Hepatocyte (in vitro differentiated cells): ENCODE measurements at places on chromosomes 6 and 20.
A peak's percentile ranks its signal among the peaks of the same experiment; 100 is the strongest.

DNA sequence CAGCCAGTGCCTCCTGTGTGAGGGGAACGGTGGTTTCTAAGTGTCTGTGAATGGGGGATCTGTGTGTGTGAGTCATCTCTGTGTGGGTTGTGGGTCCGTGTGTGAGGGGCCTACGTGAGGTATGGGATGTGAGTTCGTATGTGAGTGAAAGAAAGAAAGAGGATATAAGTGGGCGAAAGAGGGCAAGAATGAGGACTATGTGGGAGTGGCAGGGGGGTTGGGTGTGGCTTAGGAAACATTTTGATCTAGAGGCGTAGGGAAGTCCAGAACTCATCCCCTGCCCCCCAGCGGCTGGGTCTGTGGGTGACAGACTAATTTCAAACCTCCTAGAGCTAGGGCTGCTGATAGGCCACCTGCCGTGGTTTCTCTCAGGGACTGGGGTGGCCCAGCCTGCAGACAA lies 35.5 kb downstream of the DHX35 start:
- DNase-seq = no peak

DNA sequence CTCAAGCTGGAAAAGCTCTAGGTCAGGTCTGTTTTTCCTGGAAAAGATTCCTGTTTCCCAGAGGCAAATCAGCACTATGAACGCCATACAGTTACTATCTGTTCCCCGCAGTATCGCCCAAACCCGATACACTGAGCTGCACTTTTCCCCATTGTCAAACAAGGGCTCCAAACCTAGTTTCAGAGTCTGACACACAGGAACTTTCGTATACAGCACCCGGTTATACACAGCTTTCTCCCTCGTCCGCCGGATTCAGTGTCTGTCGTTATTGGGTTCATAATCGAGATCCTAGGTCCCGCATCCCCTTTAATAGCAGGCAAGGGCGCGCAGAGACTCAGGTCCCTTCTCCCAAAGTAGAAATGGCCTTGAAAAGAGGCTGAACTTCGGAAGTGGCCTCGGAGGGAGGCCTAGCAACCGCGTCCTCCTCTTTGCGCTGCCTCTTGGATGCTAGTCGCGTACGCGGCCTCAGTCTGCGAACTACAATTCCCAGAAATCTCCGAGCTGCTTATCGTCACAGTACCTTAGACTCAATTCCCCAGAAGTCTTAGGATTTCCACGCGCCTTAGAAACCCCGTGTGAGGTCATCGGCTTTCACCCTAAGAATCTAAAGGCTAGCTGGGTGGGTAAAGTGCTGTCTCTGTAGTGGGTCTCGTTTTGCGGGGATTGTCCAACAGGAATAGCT lies 34.2 kb downstream of the ZNF391 start:
- no peak for DNase-seq

- no peak for DNase-seq
These were observed 465.9 kb upstream of the ARID1B start for GRCh38 chr6:156311291-156311690.

DNA sequence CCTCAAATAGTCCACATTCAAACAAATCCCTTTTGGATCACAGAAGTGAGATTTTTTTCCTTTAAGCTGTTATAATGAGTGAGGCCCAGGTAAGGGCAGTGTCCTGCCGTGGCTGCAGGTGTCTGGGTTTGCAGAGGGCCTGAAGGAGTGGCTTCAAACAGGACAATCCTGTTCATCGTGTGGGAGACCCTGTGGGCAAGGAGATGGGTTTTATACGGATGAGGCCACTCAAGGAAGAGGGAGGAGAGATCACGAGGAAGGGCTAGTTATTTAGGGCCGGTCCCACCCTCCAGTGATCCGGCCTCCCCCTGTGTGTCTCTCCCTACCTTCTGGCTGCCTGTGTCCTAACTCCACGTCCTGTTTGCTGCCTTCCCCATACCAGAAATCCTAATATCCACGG lies 33.8 kb downstream of the PPP1R14C start:
- DNase-seq = no peak

DNA sequence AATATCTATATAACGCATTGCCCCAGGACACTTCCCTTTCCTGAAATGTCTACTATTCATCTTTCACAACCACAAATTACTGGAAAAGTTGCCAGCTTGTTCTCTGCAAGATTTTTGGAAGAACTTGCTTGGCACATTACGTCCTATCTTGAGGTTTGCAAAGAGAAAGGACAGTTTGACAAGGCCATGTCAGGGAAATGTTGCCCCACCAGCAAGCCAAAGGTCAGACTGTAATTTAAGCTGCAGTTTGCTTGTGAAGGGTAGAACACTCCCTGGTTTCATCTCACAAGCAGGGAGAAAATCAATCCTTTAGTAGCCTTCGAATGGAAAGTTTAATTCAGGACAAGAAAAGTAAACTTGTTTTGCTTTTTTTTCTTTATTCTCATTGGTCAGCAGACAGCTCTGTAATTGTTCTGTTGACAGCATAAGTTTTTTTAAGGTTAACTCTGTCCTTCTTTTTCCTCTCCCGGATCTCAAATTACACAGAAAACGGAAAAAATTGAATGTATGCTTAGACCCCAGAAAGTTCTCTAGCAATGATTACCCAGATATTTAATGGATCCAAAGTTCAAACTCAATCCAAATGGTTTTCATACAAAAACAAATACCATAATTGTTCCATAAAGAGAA lies 541.8 kb upstream of the NRSN1 start:
- no peak for DNase-seq

DNA sequence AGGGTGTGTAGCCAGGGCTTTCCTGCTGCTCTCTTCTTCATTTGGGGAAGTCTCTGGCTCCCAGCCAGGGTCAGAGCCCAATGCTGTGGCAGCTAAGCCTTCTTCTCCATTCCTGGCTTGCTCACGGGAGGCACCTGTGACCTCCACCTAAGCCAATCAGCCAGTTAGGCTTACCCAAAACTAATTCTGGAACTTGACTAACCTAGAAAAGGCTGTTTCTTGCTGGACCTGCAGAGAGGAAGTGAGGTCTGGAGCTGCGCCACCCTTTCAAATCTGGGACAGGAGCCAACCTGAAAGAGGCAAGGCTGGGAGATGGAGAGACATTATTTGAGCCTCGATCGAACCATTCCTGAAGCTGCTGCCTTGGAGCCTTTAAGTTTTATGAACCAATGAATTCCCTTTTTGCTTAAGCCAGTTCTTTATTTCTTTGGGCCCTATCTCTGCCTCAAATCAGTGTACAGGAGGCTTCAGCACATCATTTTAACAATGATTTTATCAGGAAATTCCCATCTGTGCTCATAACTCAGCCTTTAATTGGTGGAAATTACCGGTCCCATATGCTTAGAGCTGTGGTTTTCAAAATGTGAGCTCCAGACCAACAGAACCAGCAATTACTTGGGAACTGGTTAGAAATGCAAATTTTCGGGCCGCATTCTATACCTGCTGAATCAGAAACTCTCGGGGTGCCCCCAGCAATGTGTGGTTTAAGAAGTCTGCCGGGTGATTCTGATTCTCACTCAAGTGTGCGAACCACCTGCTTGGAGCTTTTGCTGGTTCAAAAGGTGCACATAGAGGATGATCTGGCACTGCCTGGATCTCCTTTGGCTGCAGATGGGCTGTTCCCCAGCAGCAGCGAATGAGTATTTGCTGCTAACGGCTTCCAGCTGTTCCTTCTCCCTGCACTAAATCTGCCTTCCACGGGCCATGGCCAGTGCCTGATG lies 97.4 kb upstream of the RNF24 start:
- no peak for DNase-seq

DNA sequence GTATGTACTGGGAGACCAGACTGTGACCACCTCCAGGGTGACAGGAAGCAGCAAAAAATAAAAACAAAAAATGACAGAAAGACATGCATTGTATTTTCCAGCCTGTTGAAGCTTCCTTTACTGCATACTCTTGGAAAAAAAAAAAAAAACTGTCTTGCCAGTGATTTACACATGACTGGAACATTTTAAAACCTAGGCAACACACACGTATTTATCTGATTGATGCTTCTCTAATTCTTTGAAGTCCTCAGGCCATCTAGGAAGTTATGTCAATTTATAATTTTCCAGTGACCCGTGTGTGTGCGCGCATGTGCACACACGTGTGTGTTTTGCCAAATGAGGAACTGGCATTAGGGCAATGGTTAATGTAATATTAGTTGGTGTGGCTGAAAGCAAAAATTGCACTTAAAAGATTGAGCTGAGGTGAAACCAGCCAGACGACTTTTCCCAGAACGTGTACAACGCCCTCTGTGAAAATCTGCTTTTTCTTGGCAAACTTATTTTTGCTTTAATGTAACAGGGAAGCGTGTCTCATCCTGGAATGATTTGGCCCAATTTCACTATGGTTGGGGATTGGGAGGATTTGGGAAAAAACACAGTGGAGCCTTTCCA lies 315.2 kb downstream of the TFAP2A start:
- no peak for DNase-seq

GRCh38 chr20:3996399-3996798 lies 19.0 kb downstream of the RNF24 start:
- no peak for DNase-seq

DNA sequence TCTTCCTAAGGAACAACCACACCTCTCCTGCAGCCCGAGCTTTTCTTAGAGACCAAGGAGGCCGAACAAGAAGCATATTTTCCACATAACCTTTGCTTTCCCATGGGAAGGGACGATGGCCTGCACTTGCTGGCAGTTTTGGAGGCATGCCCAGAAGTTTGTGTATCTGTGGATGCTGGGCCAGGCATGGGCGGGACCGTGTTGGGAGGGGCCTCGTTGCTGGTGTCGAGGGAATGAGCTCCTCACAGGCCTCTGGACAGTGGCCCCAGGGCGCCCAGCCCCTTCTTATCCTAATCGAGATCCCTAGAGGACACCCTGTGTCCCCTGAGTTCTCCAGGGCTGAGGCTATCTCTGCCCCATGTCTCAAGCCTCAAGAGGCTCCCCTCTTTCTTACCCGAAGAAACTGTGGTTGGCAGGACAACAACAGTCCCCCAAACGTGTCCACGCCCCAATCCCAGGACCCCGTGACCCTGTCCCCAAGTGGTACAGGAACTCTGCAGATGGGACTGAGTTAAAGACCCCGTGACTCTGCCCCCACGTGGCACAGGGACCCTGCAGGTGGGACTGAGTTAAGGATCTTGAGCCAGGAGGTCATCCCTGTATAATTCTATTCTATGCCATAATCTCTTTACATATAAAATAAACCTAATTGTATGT lies 99.5 kb upstream of the BHLHE23 start:
- DNase-seq = no peak

DNA sequence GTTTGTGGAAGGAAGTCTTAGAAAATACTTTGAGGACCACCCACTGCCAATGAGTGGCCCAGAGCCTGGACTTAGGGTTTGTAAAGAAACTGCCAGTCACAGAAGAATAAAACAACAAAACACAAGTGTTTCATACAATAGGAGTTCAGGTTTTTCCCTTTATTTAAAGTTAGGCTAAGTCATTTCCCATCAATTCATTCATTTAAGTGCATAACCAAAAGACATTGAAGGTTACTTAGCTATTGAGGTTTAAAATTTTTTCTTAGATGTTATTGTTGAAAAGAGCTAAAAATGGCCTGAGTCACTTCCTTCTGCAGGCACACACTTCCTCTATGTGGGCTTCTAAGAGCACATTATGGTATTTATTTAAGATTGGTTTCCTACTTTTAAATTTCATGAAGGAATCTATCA lies 54.2 kb downstream of the ARMC2 start:
- DNase-seq = no peak

GRCh38 chr6:33249732-33250630 lies 21.7 kb downstream of the VPS52 start:
- DNase-seq = no peak

GRCh38 chr6:106466211-106466610 lies 105.7 kb downstream of the CRYBG1 start:
- no peak for DNase-seq

GRCh38 chr20:48202334-48203113 lies 417.2 kb upstream of the SULF2 start:
- DNase-seq = no peak

- no peak for DNase-seq
These were observed 29.1 kb downstream of the BFSP1 start for GRCh38 chr20:17502105-17502504.

DNA sequence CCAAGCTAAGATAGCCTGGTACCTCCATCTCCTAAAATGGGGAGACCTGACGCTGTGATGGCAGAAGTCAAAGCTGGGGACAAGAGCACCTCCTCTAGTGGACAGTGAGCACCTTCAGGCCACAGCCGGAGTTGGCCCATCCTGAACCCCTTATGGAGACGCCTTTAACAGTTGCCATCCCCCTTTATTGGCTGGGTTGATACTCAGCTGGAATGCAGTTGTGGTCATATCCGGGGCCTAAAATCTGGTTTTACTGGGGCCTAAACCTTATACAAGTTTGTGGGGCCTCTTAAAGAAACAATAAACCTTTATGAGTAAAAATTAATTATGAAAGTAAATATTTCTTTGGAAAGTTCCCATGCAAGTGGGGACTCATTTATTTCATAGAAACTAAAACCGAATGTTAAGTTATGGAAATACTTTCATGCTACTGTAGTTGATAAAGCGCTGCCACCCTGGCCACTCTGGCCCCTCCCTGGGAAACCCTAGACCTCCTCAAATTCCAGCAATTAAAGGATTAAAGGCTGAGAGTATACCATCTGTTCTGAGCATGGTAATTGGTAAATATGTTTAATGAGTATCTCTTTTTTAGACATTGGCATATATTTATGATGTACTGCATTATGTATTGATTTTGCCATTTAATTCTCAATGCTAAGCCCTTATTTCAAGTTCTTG lies 95.1 kb upstream of the SASH1 start:
- DNase-seq = no peak

DNA sequence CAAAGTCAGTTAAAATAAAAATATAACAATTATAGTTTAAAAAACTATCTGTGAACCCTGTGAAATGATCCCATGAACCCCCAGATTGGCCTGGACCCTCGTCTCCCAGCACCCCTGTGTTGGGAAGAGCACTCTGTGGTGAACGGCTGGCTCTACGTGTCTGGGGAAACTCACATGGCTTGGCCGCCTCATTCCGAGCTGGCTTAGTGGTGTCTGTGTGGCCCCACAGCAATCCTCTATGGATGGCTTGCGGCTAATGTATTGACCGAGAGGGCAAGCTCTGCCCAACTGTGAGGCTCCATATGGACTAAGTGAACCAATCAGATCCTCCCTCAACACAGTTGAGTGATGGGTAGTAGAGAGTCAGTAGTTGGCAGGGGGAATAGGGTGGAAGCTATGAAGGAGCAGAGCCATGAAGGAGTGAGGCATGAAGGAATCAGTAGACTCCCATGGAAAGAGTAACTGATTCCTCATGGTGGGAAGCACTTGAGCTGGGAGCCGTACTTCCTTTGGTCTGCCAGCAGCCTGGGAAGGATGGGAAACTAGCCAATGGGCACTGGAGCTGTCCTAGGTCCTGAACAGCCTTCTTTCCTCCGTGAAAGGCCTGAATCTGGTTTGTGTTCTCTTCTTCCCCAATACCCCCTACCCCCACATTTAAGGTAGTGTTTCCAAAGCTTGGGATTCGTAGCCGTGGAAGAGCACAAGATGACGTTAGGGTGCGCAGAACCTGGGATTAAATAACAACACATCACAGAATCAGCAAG lies 21.6 kb upstream of the ZNF831 start:
- DNase-seq = peak; percentile 46

GRCh38 chr20:32387252-32387651 lies 29.1 kb downstream of the ASXL1 start:
- DNase-seq = no peak

GRCh38 chr6:54094786-54095185 lies 16.5 kb upstream of the MLIP start:
- no peak for DNase-seq
